CD4-positive, alpha-beta T cell treated with Interferon alpha-2 for 1 hour (primary cell): ENCODE measurements at places on chromosomes 1 and 21.

GRCh38 chr21:28311411-28312190, 681.1 kb downstream of the LTN1 start:
- DNase-seq: no peak

- no peak for DNase-seq
Observed at GRCh38 chr1:7962636-7963377, 1.3 kb downstream of the PARK7 start.

- DNase-seq: no peak
Observed at GRCh38 chr1:30732277-30732996, 9.1 kb upstream of the MATN1 start.

- no peak for DNase-seq
Observed at GRCh38 chr1:92956254-92957029, 4.8 kb downstream of the DIPK1A start.

- no peak for DNase-seq
Observed at GRCh38 chr1:4331767-4332163, 322.6 kb upstream of the AJAP1 start.

DNA sequence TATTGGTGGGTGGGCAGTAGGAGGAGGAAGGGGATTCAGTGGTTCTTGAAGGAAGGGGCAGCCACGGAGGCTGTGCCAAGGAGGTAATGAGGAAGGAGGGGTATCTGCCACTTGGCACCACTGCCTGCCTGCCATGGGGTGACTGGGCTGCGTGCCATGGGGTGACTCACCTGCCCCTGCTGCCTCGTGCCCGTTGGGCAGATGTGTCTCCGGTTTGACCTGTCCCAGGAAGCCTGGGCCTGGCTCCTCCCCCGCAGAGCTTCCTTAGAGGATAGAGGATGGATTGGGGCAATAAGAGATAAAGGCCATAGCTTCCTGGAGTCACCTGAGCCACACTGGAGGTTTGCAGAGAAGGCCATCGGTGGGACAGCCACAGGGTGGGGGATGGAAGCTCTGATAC, 1.7 kb downstream of the PADI3 start:
- DNase-seq: no peak

- DNase-seq: no peak
Observed at GRCh38 chr21:43965911-43966585, 46.1 kb upstream of the TRAPPC10 start.
